GM10248 (cell line): ENCODE measurements at places on chromosomes 6 and 20.

DNA sequence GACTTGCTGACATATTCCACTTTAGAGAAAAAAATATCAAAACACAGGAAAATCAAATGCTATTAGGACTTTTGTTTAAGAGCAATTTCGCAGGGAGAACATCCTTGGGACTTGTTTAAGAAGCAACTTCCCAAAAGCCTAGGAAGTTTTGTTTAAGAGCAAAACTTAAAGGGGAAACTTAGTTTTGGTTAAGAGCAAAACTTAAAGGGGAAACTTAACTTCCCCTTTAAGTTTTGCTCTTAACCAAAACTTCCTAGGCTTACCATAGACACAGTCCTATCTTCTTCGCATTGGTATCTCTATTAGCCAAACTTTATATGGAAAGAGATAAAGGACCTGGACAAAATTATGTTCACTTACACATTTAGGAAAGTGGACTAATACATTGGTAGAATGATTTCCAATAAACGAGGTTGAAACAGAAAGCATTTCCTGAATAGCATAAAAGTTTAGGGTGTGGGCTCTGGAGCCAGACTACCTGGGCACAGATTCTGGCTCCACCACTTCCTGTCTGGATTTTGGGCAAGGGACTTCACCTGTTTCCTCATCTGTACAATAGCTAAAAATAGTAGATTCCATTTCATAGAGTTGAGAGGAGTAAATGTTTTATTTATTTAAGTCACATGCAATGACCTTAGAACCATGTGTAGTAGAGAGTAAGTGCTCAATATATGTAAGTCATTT is 15.7 kb downstream of the PAQR8 start:
- DNase-seq = no peak

DNA sequence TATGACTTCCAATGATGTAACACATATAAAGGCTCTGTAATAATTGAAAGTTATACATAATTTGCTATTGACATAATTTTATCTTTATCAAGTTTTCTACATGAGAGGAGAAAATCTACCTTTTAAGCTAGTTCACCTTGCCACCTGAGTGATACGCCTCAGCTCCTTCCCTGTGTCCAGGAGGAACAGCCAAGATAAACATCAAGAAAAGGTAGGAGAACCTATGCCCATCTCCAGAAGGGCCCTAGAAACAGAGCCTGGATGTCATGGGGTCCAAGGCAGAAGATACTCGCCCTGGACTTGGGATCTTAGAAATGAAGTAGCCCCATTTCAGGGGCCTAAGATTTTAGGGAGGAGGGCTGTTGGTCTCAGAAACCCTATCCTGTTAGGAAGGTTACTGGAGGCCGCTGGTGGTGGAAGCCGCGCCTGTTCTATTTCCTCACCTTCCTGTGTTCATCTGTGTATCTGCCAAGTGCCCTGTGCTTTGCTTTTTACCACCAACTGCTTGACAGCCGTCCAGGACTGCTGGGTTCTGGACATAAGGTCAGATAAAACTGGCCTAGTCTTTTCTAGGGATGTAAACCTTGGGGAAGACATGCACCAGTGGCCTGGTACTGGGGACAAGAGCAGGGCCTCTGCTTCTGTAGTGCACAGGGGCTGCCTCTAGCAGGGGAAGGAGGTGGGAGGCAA is 178.5 kb downstream of the ARID1B start:
- no peak for DNase-seq

- no peak for DNase-seq
These were observed 624.7 kb downstream of the UTRN start for GRCh38 chr6:144909753-144910285.

DNA sequence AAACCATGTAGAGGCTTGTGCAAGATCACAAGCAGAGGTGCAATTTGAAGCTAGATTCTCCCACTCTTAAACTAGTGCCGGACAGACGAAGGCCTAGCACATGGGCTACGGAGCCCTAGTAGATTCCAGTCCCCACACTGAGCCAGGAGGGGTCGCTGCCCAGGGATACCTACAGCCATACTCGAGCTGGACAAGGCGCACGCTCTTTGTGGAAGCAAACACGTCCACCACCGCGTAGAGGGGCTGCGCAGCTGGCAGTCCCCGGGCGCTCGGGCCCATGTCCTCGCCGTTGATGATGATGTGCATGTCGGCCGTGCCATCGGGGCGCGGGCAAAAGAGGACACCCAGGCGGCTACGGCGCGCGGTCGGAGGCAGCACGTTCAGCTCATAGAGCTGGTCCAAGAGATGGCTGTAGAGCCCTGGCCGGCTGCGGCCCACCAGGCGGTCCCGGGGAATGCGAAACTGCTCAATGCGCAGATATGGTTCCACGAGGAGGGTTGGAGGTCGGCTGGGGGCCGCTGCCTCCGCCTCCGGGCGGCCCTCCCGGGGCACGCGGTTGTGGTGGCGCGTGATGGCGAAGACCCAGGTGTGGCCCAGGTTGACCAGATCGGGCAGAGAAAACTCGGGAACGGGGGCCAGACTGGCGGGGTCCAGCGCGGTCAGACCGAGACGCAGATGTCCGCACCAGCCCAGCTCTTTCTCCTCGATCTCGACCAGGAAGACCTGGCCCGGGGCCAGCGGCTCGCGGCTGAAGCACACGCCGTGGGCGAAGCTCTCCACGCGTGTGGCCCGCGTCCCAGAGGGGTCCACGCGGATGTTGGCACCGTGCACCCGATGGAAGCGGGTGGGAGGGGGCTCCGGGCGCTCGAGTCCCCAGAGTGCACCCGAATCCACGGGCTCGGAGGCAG is 677 bp downstream of the NEURL2 start:
- peak; percentile 66 for DNase-seq

- DNase-seq = no peak
These were observed 115.3 kb downstream of the LCA5 start for GRCh38 chr6:79421707-79422484.

- DNase-seq = no peak
These were observed 65.0 kb upstream of the HIVEP1 start for GRCh38 chr6:11947063-11947462.

- DNase-seq = no peak
These were observed 17.5 kb downstream of the SRC start for GRCh38 chr20:37363221-37364012.

GRCh38 chr6:150406948-150407347 is 38.1 kb downstream of the IYD start:
- no peak for DNase-seq

GRCh38 chr6:118935978-118936703 is 1.2 kb upstream of the MCM9 start:
- no peak for DNase-seq

DNA sequence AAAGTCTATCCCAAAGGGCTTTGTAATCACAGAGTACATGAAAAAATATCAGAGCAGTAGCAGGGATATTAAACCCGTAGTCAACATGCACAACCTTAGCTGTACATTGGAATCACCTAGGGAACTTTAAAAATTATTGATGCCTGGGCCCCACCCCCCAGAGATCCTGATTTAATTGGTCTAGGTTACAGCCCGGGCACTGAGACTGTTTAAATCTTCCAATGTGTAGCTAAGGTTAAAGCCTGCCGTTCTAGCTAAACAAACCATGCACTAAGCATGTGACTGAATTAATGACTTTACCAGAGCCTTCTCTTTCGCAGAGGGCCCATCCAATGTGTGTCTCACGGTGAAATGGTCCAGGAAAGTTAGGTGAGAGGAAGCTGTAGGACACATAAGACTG is 14.1 kb upstream of the JAG1 start:
- DNase-seq = no peak

DNA sequence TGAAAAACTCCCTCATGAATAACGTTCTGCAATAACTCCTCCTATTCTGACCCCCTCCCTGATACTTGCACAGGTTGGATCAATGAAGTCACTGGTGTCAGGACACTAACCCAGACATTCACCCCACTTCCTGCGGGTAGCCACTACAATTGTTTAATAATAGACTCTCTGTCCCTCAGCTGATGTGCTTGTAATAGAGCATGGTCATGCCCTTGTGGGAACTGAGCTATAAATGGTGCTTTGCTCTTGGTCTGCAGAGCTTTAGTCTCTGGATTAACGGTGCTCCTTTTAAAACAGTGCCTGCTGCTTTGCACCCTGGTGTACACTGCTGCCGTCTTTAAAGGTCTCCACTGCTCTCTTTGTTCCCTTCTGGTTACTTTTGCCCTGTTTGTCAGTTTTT is 127.3 kb downstream of the BACH2 start:
- no peak for DNase-seq

- no peak for DNase-seq
These were observed 4.0 kb upstream of the CNKSR3 start for GRCh38 chr6:154514481-154514880.

GRCh38 chr6:121504227-121504626 is 68.8 kb downstream of the GJA1 start:
- DNase-seq = no peak

GRCh38 chr20:1306316-1307135 is 22.4 kb downstream of the SDCBP2 start:
- DNase-seq = no peak

DNA sequence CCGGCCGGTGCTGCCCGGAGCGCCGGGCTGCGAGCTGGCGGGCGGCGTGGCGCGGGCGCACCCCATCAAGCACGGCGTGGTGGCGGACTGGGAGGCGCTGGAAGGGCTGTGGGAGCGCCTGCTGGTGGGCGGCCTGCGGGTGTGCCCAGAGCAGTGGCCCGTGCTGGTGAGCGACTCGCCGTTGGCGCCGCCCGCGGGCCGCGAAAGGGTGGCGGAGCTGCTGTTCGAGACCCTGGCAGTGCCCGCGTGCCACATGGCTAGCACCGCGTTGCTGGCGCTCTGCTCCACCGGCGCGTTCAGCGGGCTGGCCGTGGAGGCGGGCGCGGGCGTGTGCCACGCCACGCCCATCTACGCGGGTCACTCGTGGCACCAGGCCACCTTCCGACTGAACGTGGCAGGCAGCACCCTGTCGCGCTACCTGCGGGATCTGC is 517 bp downstream of the ACTL10 start:
- DNase-seq = no peak

DNA sequence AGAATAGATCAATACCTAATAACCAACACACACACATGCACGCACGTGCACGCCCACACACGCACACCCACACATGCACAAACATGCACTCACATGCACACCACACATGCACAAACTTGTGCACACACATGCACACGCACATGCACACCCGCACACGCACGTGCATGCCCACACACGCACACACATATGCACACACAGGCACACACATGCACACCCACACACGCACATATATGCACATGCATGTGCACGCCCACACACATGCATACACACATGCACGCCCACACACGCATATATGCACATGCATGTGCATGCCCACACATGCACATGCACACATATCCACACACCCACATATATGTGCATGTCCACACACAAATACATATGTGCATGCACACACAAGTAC is 26.2 kb upstream of the CHRNA4 start:
- DNase-seq = no peak

DNA sequence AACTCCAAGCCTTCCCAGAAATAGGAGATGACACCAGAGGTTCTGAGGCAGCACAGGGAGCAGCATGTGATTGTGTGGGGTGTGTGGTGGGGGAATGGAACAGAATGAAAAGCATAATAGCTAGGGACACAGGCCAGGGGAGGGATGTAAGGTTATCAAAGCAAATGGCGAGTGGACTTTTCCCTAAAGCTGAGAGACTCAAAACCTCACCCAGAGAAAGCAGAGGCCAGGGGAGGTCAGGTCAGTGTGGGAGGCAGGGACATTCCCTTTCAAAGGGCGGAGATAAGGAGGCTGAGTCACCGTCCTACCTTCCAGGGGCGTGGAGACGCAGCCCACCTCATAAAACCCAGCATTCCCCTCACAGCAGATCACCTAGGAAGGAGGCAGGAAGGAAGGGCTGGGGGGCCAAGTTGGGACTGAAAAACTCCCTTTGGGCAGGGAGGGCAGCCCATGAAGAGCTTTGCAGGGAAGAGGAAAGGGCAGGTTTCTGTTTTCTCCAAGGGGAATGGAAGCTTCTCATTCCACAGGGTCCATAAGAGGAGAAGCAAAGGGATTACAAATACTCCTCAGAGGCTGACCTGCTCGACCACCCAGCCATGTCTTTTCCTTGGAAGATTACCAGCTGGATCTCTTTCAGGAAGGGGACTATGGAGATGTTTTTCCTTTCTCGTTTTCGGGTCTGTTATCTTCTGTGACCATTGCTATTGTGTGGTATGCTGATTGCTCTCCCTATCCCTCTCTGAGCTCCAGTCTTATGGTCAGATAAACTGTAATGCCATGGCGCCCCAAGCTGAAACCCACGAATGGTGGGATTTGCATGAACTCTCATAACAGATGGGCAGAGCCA is 9.6 kb upstream of the LY6G5C start:
- no peak for DNase-seq

GRCh38 chr6:97294451-97294850 is 11.4 kb upstream of the MMS22L start:
- no peak for DNase-seq

DNA sequence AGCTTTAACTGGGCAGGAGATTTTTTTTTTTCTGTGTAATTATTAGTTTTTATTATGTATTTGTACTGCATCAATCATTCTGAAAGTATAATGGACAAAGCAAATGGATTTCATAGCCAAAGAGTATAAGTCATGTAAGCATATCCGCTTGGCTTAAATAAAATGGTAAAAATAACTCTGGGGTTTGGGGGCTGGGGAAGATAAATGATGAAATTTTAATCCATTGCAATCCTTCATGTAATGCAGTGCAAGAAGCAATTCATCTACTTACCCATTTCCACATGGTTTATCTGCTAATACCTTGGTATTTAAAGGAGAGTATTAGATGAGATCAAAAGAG is 781.4 kb downstream of the QKI start:
- DNase-seq = no peak

GRCh38 chr6:144753023-144753705 is 468.0 kb downstream of the UTRN start:
- peak; percentile 21 for DNase-seq

- no peak for DNase-seq
These were observed 29.9 kb upstream of the MTRF1L start for GRCh38 chr6:153032255-153032882.

DNA sequence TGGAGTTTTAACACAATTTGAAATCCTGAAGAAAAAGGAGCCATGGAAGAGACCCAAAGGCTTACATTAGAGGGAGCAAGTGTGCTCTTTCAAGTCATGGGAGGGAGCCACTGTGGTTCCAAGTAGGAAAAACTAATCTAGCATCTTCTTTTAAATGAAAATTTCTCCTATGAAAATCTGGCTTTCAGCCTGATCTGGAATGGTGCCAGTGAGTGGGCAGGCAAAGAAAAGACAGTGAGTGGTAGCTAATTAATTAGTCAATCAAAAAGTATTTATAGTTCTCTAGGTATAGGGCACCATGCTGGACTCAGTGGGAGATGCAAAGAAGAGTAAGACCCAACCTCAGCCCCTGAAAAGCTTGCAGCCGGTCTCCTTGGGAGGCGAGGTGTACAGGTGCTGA is 21.9 kb downstream of the CAP2 start:
- DNase-seq = no peak

GRCh38 chr6:135196739-135197510 is 15.8 kb downstream of the MYB start:
- peak; percentile 29 for DNase-seq
